ENCODE measurements at places on chromosomes 16 and 17. TPM values are rescaled to one million over a fixed set of nuclear protein-coding genes. Genes with fewer than 3 reads are reported as not detected.

Gene DNAH9
- total RNA-seq: not detected

DNA sequence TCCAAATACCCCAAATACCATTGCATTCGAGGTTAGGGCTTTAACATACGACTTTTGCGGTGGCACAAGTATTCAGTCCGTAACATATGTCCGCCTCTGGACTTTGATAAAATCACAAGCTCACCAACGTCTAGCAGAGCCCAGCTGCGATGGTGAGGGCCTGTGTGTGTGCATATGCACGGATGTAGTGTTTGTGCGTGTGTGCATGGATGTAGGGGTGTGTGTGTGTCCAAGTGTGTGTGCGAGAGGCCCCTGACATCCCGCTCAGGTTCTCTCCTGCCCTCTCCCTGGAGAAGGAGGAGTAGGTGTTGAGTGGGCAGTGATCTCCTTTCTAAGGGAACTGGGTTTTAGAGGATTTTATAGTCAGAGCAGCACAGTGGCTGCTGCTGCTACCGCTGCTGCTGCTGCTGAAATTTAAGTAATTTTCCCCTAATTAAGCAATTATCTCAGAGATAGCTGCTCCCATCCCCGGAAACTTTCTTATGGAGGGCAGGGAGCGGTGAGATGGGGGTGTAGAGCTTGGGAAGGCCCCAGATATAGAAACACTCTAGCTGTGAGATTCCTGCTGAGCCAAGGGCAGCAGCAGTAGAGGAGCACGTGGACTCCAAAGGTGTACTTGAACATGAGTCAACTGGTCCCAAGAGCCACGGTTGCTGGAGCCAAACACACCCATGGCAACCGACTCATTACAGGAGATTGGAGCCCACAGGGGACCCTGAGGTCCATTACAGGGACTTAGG, 121.7 kb upstream of the SDK2 start:
- DNase-seq: no peak

- DNase-seq: peak; percentile 87
Observed at GRCh38 chr17:82300707-82301270, 16.6 kb downstream of the CD7 start.

DNA sequence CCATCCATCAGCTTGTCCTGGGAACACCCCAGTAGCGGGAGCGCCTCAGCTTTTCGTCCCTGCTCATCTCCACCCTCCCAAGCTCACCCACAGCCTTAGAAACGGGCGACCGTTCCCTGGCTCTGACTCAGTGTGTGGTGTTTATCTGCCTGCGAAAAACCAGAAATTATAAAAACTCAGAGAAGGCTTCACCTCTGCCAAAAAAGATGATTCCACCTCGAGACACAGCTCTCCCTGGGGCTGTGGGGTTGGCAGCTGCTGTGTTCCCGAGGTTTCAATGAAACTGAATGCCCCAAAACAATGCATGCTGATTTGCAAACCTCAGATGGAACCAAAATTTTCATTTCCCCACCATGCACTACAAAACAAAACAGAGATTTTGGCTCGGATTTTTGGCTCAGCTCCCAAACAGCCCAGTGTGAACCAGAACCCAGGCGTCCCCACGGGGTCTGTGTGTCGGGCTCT, 62.4 kb upstream of the MED9 start:
- DNase-seq: no peak

GRCh38 chr17:40170325-40170724, 6.9 kb upstream of the RAPGEFL1 start:
- DNase-seq: no peak

Data from activated T-cell treated with anti-CD3 and anti-CD28 coated beads, Interleukin-2, amount 50 U/mL, for 72 hours (primary cell).